ENCODE measurements at places on chromosomes 7 and 10.

- DNase-seq = no peak
Measured at GRCh38 chr7:7569081-7569527, 2.4 kb downstream of the MIOS start.

DNA sequence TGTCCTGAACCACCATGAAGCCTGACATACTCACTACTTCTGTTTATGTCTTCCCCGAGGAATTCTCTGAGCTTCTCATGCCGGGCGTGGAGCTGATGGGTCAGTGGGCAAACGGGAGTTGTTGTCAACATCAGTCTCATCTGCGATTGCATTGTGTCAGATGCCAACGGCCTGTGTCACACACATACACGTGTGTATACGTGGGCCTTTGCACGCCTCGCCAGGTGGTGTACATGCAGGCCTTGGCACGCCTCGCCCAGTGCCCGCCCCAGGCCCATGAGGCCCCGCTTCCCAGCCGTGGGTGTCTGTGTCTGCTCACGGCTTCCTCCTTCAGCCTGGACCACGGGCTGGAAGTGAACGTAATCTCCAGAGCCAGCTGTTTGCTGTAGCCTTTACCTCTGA lies 7.5 kb upstream of the CSGALNACT2 start:
- no peak for DNase-seq

DNA sequence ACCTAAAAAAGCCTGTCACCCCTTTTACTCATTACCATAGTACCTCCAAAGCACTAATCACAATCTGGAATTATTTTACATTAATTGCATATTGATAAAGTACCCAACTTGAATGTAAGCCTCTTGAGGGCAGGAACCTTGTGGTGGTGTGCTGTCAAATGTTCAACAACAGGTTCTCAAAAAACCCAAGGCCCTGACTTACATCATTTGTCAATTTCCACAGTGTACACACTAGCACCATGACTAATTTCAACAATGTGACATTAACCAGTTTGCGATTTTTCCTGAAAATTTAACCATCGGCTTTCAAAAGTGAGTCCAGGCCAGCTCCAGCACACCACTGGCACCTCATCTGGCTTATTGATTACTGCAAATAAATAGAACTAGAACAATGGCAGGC lies 87.5 kb downstream of the SVOPL start:
- DNase-seq = no peak

DNA sequence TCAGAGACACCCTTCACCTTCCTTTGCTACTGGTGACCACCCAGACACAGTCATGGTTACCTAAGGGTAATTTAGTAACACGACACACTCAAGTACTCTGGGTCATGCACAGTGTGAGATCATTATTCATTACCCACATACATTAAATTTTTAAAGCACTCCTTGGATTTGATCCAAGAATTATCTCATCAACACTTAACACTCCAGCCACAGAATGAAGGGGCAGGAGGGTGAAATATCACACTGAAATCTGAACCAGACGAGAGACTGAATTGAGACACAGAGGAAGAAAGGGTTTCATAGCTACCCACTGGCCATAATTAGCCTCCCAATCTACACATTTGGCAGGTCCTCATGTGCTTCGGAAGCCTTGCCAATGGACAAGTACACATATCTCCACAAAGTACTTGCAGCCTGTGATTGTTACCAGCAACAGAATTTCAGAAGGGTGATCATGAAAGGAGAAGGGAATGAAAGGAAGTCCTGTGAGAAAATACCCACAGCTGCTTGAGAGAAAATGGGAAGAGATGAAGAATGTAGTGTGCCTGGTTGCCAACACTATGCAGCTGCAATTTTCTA lies 189.3 kb downstream of the POLR1F start:
- no peak for DNase-seq

GRCh38 chr7:34064519-34065158 lies 159.3 kb downstream of the BMPER start:
- no peak for DNase-seq

- DNase-seq = peak; percentile 82
Measured at GRCh38 chr7:150978126-150978789, at the start of gene KCNH2. Gene KCNH2, minus strand, starts transcription at chr7:150978321. Its CDS starts 408 bp downstream, at chr7:150977913.

- DNase-seq = no peak
Measured at GRCh38 chr10:22597138-22597537, 117.2 kb downstream of the PIP4K2A start.

DNA sequence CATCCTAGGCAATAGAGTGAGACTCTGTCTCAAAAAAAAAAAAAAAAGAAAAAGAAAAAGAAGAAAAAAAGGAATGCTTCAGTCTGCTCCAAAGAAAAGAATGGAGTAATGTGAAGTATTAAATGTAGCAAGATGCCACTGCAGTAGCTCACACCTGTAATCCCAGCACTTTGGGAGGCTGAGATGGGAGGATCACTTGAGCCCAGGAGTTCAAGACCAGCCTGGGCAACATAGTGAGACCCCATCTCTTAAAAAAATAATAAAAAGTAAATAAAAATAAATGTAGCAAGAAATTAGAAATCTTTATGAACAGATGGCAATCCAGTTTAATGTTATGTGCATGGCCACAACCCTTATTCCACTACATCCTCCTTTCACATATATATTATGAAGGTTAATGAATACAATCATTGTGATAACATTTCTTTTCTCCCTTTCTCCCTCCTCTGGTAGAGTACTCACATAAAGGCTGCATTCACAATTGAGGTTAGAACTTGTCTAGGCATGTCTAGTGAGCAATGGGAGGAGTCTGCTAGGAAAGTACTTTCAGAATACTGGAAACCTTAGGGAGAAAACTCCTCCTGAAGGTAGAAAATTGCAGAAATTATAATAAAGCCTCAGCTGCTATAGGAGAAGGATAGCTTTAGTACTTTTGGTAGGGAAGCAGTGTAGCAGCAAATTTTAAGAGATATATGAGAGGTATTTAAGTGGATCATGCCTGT lies 20.4 kb downstream of the KLLN start:
- DNase-seq = no peak

GRCh38 chr10:112842832-112843360 lies 107.2 kb upstream of the TCF7L2 start:
- no peak for DNase-seq

GRCh38 chr7:47035522-47035921 lies 546.4 kb downstream of the TNS3 start:
- DNase-seq = no peak

DNA sequence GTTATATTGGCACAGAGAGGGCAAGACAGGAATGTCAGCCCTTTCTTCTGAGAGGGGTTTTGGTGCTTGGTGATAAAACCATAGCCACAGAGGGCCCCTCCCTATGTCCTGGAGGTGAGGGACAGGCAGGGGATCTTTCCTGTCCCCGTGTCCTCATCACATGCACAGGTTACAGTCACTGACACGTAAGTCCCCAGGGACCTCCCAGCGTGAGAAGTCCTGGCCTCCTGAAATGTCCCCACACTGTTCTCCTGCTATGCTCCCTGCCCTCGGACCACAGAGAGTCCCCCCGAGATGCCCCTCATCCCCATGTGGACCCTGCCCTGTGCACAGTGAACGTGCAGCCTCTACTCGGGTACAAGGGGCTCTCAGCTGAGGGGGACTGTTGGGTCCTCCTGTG lies 260.4 kb downstream of the ZMYND11 start:
- DNase-seq = no peak

DNA sequence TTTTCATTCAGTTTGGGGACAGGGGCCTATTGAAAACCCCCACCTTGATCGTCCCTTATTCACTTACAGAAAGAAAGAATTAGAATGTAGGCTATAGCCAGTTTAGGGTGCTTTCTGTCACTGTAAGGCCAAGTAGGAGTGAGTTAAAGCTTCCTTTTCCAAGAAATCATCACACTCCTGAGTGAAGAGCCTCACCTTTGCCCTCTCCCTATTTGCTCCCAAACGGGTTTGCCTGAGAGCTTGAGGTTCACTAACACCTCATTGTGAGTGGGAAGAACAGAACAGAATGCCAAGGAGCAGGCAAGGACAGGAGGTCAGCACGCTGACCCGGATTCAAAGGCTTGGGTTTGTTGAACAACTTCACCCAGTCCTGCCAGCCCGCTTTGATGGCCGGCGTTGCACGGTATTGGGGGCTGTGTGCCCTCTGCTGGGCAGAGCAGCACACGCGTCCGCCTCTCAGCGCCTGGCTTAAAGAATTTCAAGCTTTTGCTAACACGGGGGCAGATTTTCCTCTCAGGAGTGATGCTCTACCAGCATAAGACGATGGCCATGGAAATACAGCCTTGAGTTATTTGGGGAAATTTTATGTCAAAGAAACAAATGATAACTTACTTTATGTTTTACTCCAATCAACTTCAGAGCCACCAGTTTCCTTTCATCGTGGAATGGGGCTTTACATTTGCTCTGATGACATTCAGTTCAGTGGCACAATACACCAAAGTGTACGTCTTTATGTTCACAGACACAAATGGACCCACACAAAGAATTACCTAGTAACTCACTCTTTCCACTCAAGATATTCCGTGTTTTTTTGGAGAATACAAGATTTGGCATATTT lies 470.0 kb downstream of the SUGCT start:
- DNase-seq = peak; percentile 23

GRCh38 chr7:72266771-72267170 lies 145.4 kb downstream of the CALN1 start:
- no peak for DNase-seq

DNA sequence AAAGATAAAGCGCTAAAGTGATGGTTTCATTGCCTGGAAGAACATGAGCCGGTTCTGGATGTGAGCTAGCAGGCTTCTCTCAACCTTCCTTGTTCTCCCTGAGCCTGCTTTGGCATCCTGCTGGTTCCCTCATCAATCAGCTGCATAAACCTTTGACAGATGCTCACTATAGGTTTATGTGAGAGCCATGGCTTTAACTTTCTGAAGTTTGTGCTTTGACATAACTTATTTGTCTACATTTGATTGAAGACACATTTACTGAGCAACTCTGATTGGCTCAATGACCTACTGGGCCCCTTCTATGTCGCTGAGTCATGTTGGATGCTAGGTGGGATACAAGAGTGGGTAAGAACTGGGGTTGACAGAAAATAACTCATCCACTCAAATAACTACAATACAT lies 192.0 kb downstream of the ADAM12 start:
- DNase-seq = no peak

GRCh38 chr7:12178317-12178716 lies 32.8 kb upstream of the TMEM106B start:
- no peak for DNase-seq

DNA sequence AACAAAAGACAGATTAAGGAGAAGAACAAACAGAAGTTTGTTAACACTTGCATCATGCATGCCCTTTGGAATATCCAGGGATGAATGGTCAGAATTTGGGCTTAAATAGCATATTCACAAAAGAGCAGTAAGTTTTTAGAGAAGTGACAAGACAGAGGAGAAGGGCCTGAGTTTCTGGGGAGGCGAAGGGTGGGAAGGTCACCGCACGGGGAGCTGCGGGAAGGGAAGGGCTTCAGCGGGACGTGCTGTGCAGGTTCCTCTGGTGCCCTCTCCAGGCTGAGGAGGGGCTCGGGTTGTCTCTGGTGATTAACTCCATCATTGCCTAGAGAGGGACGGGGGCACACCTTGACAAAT lies 10.4 kb upstream of the ZNF22 start:
- DNase-seq = no peak

DNA sequence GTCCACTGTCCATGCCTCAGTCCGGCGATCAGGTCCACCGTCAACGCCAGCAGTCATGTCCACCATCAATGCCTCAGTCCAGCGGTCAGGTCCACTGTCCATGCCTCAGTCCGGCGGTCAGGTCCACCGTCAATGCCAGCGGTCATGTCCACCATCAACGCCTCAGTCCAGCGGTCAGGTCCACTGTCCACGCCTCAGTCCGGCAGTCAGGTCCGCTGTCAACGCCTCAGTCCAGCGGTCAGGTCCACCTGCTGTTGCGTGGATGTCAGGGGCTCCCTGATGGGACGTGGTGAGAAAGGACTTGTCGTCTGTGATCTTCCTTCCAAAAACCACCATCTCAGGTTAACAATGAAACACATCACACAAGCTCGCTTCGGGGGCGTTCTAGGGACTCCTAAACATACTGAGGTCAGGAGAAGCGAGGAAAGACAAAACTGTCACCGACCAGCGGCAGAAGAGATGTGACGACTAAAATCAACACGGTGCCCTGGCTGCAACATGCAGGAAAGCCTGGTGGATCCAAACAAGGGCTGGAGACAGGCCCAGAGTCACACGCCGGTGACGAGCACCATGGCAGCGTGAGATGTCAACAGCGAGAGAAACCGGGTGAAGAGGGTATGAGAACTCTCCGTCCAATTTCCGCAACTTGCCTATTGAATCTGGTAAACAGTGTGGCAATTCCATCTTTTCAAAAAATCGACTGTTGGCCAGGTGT lies 264.2 kb downstream of the MAD1L1 start:
- no peak for DNase-seq

- no peak for DNase-seq
Measured at GRCh38 chr10:51773681-51774080, 74.3 kb upstream of the CSTF2T start.

DNA sequence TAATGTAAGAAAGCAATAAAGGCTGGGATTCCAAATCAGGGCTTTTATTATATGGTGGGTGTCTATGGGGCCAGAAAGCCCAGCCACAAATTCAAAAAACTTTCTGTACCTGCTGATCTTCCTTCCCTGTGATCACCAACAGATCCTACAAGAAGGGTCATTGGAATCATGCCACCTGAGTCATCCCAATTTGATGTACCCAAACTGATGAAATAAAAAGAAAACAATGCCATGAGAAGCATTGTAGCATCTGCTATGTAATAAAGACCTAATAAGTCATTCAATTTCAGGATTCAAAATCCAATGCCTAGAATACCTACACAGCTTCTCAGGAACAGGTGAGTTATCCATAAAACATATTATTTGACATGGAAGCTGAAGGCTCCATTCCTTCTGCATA lies 228.8 kb downstream of the DKK1 start:
- DNase-seq = no peak

DNA sequence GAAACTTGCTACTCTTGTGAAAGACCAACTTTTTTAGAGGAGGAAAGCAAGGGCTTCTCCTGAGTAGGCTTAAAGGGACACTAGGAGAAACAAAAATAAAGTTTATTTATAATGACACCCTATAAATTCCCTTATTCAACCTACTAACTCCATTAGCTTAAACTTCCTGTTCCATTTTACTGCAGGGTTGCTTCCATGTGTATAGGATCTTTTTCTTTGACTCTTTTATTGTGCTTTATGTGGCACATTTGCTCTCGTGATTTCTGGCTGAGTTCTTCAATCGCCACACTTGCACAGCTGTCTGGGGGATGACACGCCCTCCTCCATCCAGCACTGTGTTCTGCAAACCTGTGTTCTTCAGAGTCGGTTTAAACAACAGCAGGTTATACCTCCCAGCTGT lies 225.7 kb upstream of the NPVF start:
- no peak for DNase-seq

DNA sequence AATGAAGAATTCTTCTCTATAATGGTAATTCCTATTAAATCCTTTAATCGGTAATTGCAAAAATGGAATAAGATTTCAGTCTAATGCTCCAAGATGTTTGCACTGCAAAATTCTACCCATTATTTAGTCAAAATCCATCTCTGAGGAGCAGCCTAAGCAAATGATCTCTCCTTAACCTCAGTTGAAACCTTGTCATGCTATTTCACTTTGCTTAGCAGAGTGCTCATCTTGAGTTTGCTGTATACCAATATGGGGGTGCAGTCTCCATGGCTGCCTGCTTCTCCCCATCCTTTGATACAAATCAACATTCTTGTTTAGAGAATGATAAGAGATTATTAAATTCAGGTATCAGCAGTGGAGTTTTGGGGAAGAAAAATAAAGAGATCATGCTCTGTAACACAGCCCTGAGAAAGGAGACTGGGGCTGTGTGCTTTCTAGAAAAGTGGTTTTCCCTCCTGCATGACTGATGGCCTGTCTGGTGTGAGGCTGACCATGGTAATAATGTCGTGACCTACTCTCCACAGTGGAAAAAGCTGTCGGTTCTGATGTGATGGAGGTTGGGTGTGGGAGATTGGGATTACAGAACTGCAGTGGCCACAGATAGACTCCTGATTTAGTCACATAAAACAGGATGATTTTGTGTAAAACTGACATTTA lies 982.1 kb downstream of the NRG3 start:
- DNase-seq = no peak

Data from NCI-H1930 (cell line).